ENCODE measurements at places on chromosomes 12 and 14.

DNA sequence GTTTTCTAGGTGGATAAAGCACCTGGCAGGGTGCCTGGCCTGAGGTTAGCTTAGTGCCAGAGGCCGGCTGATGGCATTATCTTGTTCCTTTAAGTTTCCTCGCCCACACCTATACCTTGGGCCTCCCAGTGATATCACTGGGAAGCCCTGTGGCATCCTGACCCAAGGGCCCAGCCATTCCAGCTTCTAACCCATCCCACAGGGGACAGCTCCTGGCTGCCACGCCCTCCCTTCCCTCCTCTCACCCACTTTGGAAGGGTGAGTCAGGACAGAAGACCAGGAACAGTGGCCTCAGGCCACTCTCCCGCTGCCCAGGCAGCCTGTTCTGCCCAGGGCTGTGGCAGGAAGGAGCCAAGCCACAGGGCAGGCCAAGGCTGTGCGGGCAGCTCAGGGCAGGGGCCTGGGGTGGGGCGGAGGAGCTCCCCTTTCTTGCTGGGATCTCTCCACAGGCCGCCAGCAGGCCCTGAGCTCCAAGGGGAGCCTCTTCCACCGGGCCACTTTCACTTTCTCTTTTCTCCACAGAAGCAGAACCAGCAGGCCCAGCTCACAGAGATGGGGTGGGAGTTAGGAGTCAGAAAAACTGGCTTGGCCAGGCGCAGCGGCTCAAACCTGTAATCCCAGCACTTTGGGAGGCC, 75.1 kb downstream of the IRF2BPL start:
- DNase-seq, result peak; percentile 44

- DNase-seq, result no peak
Measured at GRCh38 chr14:105241641-105242040, 6.7 kb upstream of the BTBD6 start.

- no peak for DNase-seq
Measured at GRCh38 chr12:89829434-89829975, 120.9 kb upstream of the ATP2B1 start.

- DNase-seq, result no peak
Measured at GRCh38 chr12:1013618-1014489, 22.8 kb downstream of the ERC1 start.

DNA sequence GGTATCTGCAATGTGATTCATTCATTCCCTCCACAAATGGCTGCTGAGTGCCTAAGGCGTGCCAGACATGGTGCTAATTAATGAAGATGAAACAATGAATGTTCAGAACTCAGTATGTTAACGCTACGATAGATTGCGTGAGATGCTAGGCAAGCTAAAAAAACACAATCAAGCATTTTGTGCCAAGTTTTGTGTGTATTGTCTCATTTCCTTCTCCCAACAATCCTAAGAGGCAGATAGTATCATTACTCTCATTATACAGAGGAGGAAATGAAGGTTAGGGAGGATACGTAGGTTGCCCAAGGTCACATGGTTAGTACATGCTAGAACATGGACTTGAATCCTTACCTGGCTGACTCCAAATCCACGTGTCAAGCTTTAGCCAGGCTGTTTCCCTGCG, 264.4 kb downstream of the EFCAB11 start:
- no peak for DNase-seq

DNA sequence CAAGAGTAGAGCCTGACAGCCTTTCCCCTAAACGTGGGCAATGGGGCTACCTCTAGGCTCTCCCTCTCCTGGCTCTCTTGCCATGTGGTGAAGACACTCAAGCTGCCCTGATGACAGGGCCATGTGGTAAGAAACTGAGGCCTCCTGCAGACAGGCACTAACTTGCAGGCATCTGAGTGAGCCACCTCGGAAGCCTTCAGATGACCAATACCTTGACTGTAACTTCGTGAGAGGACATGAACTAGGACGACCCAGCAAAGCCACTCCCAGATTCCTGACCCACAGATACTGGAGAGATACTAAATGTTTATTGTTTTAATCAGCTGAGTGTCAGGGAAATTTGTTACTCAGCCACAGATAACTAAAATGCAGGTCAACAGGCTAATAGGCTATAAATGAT, 96.4 kb downstream of the EFCAB11 start:
- DNase-seq, result no peak

DNA sequence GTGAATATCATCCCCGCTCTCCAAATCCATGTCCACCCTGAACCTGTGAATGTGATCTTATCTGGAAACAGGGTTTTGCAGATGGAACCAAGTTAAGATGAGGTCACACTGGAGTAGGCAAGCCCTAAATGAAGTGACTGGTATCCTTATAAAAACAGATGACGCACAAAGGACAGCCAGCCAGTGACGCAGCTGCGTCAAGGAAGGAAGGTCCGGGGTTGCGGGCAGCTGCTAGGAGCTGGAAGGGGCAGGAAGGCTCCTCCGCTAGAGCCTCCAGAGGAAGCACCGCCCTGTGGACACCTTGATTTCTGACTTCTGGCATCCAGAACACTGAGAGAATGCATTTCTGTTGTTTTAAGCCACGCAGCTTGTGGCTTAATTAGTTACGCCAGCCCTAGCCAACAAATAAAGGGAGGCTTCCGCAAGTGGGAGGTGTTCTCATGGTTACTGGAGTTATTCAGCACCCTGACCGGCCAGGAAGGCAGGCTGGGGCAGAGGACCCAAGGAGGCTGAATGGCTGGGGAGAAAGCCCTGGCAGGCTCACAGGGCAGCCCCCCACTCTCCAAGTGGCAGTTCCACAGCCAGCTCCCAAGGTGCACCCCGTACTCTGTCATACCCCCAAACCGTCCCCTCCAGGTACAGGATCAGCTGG, 127.6 kb upstream of the NCOR2 start:
- DNase-seq, result no peak

DNA sequence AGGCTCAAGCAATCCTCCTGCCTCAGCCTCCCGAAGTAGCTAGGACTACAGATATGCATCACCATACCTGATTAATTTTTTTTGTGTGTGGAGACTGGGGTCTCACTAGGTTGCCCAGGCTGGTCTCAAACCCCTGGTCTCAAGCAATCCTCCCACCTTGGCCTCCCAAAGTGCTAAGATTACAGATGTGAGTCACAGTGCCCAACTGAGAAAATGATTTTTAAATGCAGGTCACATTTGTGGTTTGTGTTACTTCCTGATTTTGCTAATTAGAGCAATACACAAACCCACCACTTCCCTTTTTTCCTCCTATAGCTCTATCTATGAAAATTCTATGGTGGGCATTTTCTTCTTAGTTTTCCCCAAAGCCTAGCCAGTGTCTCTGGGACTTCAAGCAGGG, 45.5 kb upstream of the TMEM263 start:
- DNase-seq, result peak; percentile 15

DNA sequence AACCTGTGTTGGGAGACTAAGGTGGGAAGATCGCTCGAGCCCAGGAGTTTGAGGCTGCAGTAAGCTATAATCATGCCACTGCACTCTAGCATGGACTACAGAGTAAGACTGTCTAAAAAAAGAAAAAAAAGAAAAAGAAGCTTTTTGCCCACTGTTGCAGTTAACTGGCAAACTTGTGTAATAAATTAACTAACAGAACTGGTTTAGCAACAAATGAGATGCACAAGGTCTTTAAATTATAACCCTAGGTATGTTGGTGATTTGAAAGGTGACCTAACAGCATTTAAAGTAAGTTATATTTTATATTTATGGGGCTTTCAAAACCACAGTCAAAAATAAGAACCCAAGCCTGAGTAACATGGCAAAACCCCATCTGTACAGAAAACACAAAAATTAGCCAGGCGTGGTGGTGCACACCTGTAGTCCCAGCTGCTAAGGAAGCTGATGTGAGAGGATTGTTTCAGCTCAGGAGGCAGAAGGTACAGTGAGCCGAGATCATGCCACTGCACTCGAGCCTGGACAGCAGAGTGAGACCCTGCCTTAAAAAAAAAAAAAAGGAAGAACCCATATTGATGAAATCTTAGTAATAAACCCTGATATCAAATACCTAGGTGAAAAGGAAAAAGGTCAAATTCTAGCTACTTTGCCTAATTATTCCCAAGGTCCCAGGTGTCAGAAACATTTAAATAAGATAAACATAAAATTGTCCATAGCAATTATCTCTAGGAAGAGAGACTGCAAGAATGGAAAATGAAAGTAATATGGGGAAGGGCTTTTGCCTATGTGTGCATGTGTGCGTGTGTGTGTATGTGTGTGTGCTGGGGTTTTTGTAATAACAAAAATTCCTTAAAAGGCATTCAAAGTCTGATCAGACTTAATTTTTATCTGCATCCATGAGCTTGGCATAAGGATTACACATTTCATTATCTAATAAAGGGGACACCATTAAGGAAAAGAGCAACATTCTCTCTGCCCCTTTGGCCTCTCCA, 15.4 kb downstream of the SYNE2 start:
- DNase-seq, result no peak

DNA sequence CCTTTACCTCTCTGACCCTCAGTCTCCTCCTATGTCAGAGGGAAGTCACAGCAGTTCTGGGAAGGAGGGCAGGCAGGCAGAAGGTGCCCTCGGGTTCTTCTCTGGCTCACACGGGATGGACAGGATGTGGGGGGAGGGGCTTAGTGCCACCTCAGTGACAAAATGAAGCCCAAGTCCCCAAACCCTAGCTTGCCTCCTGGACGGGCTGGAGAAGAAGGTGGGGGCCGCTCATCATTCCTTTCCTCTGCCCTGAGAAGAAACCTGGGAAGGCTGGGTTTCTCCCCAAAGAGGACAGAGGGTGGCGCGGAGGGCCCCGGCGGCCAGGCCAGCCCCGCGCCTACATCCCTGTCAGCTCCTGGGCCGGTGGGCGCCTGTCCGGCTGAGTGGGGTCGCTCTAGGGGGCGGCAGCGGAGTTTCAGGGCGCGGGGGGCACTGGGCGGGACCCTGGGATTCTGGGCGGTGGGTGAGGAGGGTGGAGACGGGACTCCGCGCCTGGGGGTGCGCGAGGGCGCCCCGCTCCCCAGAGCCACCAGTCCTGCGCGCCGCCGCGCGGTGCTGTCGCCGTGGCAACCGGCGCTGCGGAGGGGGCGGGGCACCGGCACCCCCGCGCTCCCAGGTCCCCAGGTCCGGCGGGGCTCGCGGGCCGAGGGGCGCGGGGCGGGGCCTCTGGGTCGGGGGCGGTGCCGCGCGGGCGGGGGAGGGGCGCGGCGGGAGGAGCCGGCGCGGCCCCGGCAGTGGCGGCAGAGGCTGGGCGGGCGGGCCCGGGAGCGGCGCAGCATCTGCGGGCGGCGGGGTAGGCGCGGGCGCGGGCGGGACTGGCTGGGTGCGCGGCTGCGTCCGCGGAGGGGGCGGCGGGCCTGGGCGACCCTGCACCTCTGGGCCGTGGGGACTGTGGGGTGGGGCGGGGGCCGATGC, at the start of gene TMEM121:
Gene TMEM121, plus strand, starts transcription at position 723 of the 915 bp plus-strand sequence. CDS start 2,252 bp downstream, outside the sequence.
- no peak for DNase-seq

All from activated CD4-positive, alpha-beta T cell treated with anti-CD3 and anti-CD28 coated beads, Interleukin-2, Interleukin-4, amounts not matched to agents 100 ng/mL and 50 ng/mL, durations not matched to agents 16 hours and 8 hours (primary cell).